ENCODE measurements at places on chromosomes 11 and 22.

DNA sequence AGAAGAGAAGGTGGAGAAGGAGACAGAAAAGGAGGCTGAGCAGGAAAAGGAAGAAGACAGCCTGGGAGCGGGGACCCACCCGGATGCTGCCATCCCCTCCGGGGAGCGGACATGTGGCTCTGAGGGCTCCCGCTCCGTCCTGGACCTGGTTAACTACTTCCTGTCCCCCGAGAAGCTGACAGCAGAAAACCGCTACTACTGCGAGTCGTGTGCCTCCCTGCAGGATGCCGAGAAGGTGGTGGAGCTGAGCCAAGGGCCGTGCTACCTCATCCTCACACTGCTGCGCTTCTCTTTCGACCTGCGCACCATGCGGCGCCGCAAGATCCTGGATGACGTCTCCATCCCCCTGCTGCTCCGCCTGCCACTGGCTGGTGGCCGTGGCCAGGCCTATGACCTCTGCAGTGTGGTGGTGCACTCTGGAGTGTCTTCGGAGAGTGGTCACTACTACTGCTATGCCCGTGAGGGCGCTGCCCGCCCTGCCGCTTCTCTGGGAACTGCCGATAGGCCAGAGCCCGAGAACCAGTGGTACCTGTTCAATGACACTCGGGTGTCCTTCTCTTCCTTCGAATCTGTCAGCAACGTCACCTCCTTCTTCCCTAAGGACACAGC is 21.4 kb downstream of the USP35 start:
- no peak for DNase-seq

- no peak for DNase-seq
Measured at GRCh38 chr22:24807284-24807950, 1.4 kb downstream of the SGSM1 start.

GRCh38 chr11:105046898-105047579 is 1.9 kb upstream of the CARD16 start:
- DNase-seq = no peak

DNA sequence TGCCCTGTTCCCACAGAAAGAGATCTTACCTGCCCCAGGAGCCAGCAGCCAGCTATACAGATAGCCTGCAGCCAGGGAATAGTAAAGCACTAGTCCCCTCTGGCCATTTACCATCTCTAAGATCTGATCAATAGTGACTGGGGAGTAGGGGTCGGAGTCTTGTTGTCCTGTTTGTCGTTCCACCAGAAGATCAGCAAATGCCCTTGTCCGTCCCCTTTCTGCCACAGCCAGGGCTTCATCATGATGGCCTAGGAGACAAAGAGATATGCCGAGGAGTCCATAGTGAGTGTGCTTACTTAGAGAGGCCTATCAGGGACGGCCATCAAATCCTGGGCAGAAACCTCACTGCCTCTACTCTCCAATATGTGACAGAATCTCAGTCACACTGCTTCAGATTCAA is 177.1 kb upstream of the PITPNB start:
- DNase-seq = no peak

- DNase-seq = no peak
Measured at GRCh38 chr11:66190786-66191185, 77.7 kb upstream of the RAB1B start.

GRCh38 chr11:61891331-61892084 is at the start of gene FADS3:
Gene FADS3 (minus strand): TSS chr11:61891545. CDS start chr11:61891381, 164 bp downstream.
- peak; percentile 54 for DNase-seq

GRCh38 chr22:46355996-46356471 is 20.5 kb downstream of the TRMU start:
- no peak for DNase-seq

DNA sequence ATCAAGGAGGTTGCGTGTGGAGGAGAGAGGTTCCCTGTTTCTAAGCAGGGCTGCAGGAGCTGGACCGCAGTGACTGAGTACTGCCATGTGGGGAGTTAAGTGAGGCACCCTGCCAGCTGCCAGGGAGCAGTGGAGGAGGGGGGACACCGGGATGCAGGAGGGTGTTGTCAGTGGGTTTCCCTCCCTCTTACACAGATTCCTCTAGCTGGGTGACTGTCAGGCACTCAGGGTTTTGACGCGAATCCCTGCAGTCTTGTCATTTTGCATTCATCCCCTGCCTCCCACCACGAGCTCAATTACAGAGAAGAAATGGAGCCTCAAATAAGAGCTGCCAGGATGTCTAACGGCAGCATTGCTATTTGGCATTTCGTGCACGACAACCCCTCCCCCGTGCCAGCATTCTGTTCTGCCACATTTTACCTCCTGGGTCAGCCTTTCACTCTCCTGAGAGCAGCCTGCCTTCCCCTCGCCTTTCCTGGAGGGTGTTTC is 119.8 kb upstream of the SORL1-AS1 start:
- no peak for DNase-seq

GRCh38 chr22:30286813-30287647 is 2.3 kb downstream of the CASTOR1 start:
- DNase-seq = peak; percentile 93

- no peak for DNase-seq
Measured at GRCh38 chr11:73186294-73186850, 31.7 kb upstream of the P2RY2 start.

DNA sequence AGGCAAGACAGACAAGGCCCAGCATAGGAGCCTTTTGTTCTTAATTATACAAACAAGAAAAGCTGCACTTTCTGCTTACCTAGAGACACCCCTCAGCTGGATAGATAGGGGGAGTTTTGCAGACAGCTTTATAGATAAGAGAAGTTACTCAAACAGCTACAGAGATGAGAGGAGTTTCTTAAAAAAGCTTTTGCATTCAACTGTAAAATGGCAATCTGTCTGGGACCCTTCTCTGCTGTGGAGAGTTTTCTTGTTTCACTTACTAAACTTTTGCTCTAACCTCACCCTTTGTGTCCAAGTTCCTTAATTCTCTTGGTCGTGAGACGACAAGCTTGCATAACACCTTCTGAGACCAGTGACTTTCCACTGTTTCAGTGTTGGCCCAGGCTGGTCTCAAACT is 103.8 kb upstream of the CHORDC1 start:
- DNase-seq = no peak

DNA sequence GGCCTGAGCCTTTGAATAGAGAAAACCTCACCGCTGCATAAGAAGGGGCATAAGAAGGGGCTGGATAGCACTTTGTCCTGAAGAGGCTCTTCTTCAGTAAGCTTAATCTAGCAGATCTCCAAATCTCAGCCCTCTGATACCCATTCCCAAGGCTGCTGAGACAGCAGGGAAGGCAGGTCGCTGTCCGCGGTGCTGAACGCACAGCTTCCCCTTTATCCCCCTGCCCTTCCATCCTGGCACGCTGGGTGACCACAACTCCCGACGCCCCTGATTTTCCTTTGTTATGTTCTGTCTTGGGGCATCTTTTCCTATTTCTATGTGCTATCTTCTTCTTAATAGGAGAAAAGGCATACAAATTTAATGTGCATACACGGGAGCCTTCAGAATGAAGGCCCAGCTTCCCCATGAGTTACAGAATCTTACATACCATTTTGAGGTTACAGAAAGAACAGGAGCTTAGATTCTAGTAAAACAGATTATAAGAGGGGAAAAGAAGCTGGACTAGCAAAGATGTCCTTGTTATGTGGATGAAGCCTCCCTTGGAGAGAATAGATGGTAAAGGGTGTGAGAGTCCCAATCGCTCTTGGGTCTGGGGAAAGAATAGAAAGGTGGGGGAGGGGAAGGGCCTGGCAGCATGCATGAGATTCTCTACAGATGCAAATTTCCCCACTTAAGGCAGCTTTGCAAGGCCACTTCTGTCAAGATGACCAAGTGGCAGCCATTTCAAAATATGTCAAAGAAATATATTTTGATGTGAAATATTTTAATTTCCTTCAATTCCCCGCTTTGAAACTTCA is 5.7 kb upstream of the SULT4A1 start:
- peak; percentile 26 for DNase-seq
